Activated T-helper 2 cell treated with anti-CD3 and anti-CD28 coated beads, Interferon-gamma antibody, Interleukin-2, Interleukin-4, amounts not matched to agents 10 μg/mL and 5 μg/mL and 100 μg/mL, durations not matched to agents 14 hours and 24 hours and 36 hours (primary cell): ENCODE measurements at places on chromosomes 1 and 21. TPM values are rescaled to one million over a fixed set of nuclear protein-coding genes. Genes with fewer than 3 reads are reported as not detected.

The SPRR1B gene
- not detected in 2 replicates for total RNA-seq

The OR2M7 gene
- total RNA-seq: not detected in 2 replicates

The MFAP2 gene
- 0.32 TPM in 1 of 2 replicates, not detected in the other for total RNA-seq

The CLDN17 gene
- not detected in 2 replicates for total RNA-seq

The LEFTY2 gene
- not detected in 2 replicates for total RNA-seq

The NUP210L gene
- total RNA-seq: 0.05 and 0.07 TPM in 2 replicates

The PIK3C2B gene
- total RNA-seq: 16.9 and 18.5 TPM in 2 replicates

The ZZZ3 gene
- 39.5 and 39.7 TPM in 2 replicates for total RNA-seq

The RAP1GAP gene
- total RNA-seq: 0.46 TPM in 2 replicates

The RGS1 gene
- 4.2 and 4.3 TPM in 2 replicates for total RNA-seq

The GNG4 gene
- total RNA-seq: 167 and 170 TPM in 2 replicates

The SPRR2F gene
- not detected in 2 replicates for total RNA-seq

The KIF14 gene
- total RNA-seq: 13.8 and 14.9 TPM in 2 replicates

The KRTAP7-1 gene
- total RNA-seq: not detected in 2 replicates

The CLCC1 gene
- total RNA-seq: 21.8 and 26.7 TPM in 2 replicates

The TCHHL1 gene
- total RNA-seq: not detected in 2 replicates

The CACHD1 gene
- total RNA-seq: 0.14 TPM in 2 replicates

The TAL1 gene
- total RNA-seq: not detected in 2 replicates

The C1QC gene
- total RNA-seq: not detected in 2 replicates

The CYYR1 gene
- total RNA-seq: 0.07 and 0.21 TPM in 2 replicates

The FLVCR1 gene
- total RNA-seq: 23.0 and 24.3 TPM in 2 replicates

The RGS18 gene
- total RNA-seq: not detected in 2 replicates

The OR2M2 gene
- total RNA-seq: not detected in 2 replicates

The SPRR2B gene
- not detected in 2 replicates for total RNA-seq

The SLC44A3 gene
- total RNA-seq: not detected in 2 replicates

The WNT3A gene
- total RNA-seq: not detected in 2 replicates

The LCE6A gene
- total RNA-seq: not detected in 2 replicates

The CR2 gene
- total RNA-seq: not detected in 2 replicates

The SERPINC1 gene
- 0.16 TPM in 1 of 2 replicates, not detected in the other for total RNA-seq

The S100A3 gene
- not detected in 2 replicates for total RNA-seq

The RGS8 gene
- total RNA-seq: not detected in 2 replicates

The OR2L13 gene
- not detected in 2 replicates for total RNA-seq

The VASH2 gene
- 1.3 and 1.8 TPM in 2 replicates for total RNA-seq

The DMBX1 gene
- not detected in 2 replicates for total RNA-seq

The NID1 gene
- 0.39 and 0.55 TPM in 2 replicates for total RNA-seq

The F5 gene
- 25.0 and 26.0 TPM in 2 replicates for total RNA-seq

The FLG gene
- not detected in 2 replicates for total RNA-seq

The ACBD6 gene
- 48.9 and 50.1 TPM in 2 replicates for total RNA-seq

The HCRTR1 gene
- not detected in 2 replicates for total RNA-seq

The B3GALT2 gene
- total RNA-seq: not detected in 2 replicates

The COL8A2 gene
- not detected in 2 replicates for total RNA-seq

The NEXN gene
- 0.59 and 0.60 TPM in 2 replicates for total RNA-seq

The PLD5 gene
- total RNA-seq: not detected in 2 replicates

The NBL1 gene
- 51.6 and 55.7 TPM in 2 replicates for total RNA-seq

The C1QB gene
- not detected in 2 replicates for total RNA-seq

The CEP170 gene
- total RNA-seq: 50.6 and 53.4 TPM in 2 replicates

The OR6K3 gene
- total RNA-seq: not detected in 2 replicates
